Endothelial cell of umbilical vein (primary cell): ENCODE measurements at places on chromosomes 2 and 18. TPM values are rescaled to one million over a fixed set of nuclear protein-coding genes. Genes with fewer than 3 reads are reported as not detected.

Gene PSTPIP2
- total RNA-seq: 1.6 and 3.4 TPM in 2 replicates

Gene SIX3
- total RNA-seq: not detected in 2 replicates

Gene ABCG8
- not detected in 2 replicates for total RNA-seq

Gene CNDP1
- not detected in 2 replicates for total RNA-seq

Gene TMEM178A
- 0.90 and 2.8 TPM in 2 replicates for total RNA-seq

Gene OXER1
- total RNA-seq: 0.18 TPM in 1 of 2 replicates, not detected in the other

Gene HOXD9
- 3.5 and 3.9 TPM in 2 replicates for total RNA-seq

Gene MIB1
- 37.5 and 40.6 TPM in 2 replicates for total RNA-seq

Gene LBX2
- total RNA-seq: 3.8 and 4.3 TPM in 2 replicates

Gene MITD1
- total RNA-seq: 29.8 and 30.0 TPM in 2 replicates

Gene FIGN
- total RNA-seq: 6.6 and 8.1 TPM in 2 replicates

Gene HMSD
- not detected in 2 replicates for total RNA-seq
